ENCODE measurements at places on chromosomes 2 and 18. TPM values are rescaled to one million over a fixed set of nuclear protein-coding genes. Genes with fewer than 3 reads are reported as not detected.

The MOGAT1 gene
- not detected for total RNA-seq

The HTRA2 gene
- total RNA-seq: 40.0 TPM

The MOCOS gene
- total RNA-seq: 2.7 TPM

The IL36G gene
- not detected for total RNA-seq

The RFTN2 gene
- not detected for total RNA-seq

The MEIS1 gene
- 3.8 TPM for total RNA-seq

The SNED1 gene
- 0.84 TPM for total RNA-seq

The FBXO15 gene
- total RNA-seq: 1.6 TPM

The NABP1 gene
- 13.7 TPM for total RNA-seq

The CDK15 gene
- not detected for total RNA-seq

The IRS1 gene
- 13.8 TPM for total RNA-seq

The ATP6V1B1 gene
- 0.32 TPM for total RNA-seq

The MDH1B gene
- 1.2 TPM for total RNA-seq

The FAM237A gene
- not detected for total RNA-seq

The SLC66A2 gene
- 18.9 TPM for total RNA-seq

The APLF gene
- 0.59 TPM for total RNA-seq

The C2orf92 gene
- total RNA-seq: 1.1 TPM

The GPR75 gene
- 1.6 TPM for total RNA-seq

The TBC1D8 gene
- 50.6 TPM for total RNA-seq

The CTNNA2 gene
- 0.89 TPM for total RNA-seq

Measured in A549 treated with RU486 at 1 μM for 4 hours (cell line).